ENCODE measurements at places on chromosomes 3 and 15. TPM values are rescaled to one million over a fixed set of nuclear protein-coding genes. Genes with fewer than 3 reads are reported as not detected.

- no peak for ATAC-seq
Observed at GRCh38 chr3:80677796-80678195, 910.0 kb upstream of the ROBO1 start.

- no peak for ATAC-seq
Observed at GRCh38 chr3:51722362-51722761, 15.5 kb downstream of the GRM2 start.

DNA sequence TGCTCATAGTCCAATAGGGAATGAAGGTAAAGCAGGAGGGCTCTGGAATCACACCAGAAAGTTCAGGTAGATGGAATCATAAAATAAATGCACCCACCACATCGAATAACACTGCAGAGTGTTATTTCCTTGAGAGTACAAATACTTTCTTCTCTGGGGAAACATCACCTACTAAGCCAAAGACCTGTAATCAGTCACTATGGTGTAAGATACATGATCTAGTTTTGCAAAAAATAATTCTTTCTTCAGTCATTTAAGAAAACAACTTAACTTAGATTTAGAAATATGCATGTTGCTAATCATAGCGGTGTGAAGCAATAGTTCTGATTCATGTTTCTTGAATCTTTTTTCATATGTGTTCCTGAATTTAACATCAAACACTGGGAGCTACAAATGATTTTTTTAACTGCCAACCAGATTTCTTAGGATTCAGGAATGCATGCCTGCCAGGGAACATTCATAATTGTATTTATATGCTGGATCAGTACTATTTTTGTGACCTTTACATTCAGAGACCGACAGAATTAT, 40.2 kb upstream of the MEIS2 start:
- ATAC-seq, result no peak

DNA sequence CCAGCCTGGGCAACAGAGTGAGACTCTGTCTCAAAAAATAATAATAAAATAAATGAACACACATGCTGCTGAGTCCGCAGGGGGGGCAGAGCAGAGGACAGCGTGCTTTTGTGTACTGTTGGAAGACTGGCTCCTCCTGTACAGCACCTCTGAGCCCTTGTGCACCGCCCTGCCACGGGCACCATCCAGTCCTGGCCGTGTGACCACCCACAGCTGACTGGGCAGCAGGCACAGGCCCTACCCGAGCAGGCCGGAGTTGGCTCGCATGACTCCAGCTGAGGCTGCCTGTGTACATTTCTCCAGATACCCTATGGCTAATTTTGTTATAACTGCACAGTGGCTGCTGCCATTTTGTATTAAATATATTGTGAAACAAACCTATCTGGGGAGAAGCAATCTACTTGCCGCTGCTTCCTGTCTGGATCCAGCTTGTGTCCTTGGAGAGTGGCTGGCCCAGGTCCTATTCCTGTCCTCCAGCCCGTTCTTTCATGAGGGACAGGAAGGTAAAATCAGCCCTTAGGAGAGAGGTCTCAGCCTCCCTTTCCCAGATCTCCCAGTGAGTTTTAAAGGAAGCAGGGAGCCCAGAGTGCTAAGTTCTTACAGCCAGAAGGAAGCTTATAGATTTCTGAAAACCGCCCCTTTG, 14.6 kb downstream of the IVD start:
- ATAC-seq, result no peak

GRCh38 chr3:128484404-128485281, 8.4 kb downstream of the GATA2 start:
- ATAC-seq, result no peak

VGLL3 gene
- total RNA-seq, result 32.0 TPM

PPP1R14D gene
- total RNA-seq, result not detected

XIRP1 gene
- total RNA-seq, result not detected

Measured in gastroesophageal sphincter (tissue), 4 donors.